ENCODE measurements at places on chromosomes 4 and X.
A peak's percentile ranks its signal among the peaks of the same experiment; 100 is the strongest.

DNA sequence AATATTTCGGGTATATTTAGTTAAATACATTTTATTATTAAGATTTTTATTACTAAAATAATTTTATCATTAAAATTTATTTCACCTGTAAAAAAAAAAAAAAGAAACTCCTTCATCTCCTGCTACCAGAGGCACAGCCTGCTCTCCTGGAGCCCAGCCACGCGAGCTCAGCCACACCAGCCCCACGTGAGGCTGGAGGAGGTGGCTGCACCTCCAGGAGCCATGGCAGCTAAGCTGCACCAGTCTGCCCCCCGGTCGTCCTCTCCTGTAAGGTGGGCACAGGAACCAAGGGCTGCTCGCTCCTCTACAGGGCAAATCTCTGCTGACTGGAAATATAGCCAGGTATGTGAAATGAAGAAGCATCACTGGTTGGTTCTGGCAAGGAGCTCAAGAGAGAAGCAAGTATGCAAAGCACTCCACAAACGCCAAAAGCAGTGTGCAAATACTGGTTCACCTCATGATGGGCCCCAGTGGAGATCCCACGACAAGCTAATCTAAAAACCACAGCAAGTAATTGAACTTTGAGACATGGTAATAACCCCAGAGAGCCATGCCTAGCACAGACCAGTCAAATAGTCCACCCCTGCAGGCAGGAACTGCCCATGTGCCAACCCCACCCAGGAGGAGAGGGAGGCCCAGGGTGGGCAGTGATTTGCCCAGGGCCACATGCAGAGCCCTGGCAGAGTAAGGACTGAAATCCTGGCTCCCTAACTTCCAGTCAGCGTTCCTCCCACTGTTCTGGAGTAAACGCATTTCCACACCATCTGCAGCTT is 90.1 kb downstream of the WFS1 start:
- DNase-seq: no peak

GRCh38 chr4:1038948-1039492 is 27.6 kb downstream of the FGFRL1 start:
- DNase-seq: no peak

- no peak for DNase-seq
Measured at GRCh38 chr4:145045180-145045579, 52.8 kb downstream of the ANAPC10 start.

- DNase-seq: no peak
Measured at GRCh38 chr4:102868153-102868780, 525 bp upstream of the CISD2 start.

GRCh38 chrX:133922390-133922771 is 63.0 kb downstream of the GPC3 start:
- no peak for DNase-seq

GRCh38 chrX:12711435-12712040 is 79.7 kb upstream of the PRPS2 start:
- DNase-seq: no peak

- DNase-seq: no peak
Measured at GRCh38 chr4:35925806-35926205, 318.5 kb downstream of the ARAP2 start.

DNA sequence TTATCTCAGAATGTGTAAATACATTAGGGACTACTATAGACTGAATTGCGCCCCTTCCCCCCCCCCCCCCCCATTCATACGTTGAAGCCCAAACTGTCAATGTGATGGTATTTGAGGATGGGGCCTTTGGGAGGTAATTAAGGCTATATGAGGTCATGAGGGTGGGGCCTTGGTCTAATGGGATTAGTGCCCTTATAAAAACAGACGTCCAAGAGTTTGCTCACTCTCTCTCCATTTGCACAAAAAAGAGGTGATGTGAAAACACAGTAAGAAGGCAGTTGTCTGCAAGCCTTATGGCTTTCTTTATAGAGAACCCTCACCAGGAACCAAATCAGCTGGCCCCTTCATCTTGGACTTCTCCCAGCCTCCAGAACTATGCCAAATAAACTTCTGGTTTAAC is 15.3 kb downstream of the SPACA5 start:
- DNase-seq: no peak

- DNase-seq: no peak
Measured at GRCh38 chr4:142840516-142841123, 5.5 kb downstream of the INPP4B start.

- DNase-seq: no peak
Measured at GRCh38 chrX:2889045-2889605, 40.0 kb downstream of the ARSD start.

DNA sequence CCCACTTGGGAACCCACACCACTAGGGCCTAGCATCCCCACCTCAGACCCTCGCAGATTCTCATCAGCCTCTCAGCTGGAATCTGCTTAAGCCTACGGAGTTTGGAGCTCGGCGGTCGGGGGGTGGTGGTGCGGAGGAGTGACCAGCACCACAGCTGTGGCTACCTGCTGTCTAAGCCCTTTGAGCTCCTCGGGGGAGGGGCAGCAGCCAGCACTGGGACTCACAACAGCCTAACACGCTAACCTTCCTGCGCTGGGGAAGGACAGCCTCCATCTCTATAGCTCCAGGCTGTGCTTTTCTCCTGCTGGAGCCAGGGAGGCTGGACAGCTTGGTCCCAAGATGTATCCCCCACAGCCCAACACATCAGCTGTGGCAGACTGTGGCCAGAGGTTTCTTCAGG is 281.5 kb downstream of the USP46 start:
- DNase-seq: no peak

DNA sequence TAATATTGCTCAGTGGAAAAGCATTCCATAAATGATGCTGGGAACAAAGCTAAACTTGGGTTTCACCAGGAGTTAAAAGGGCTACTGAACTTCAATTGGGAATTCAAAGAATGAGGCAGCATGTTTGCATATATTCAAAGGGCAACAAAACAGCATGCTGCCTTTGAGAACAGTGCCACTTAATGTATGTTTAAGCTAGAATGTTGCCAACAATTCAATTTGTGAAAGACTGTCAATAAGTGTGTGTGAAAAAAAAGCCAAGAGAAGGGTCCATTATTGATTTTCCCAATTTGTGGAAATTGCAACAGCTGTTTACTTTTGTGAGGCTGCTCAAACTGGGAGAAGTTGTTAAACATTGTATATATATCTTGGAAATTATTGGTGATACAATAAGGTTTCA is 701.9 kb upstream of the ACTRT1 start:
- peak; percentile 82 for DNase-seq

DNA sequence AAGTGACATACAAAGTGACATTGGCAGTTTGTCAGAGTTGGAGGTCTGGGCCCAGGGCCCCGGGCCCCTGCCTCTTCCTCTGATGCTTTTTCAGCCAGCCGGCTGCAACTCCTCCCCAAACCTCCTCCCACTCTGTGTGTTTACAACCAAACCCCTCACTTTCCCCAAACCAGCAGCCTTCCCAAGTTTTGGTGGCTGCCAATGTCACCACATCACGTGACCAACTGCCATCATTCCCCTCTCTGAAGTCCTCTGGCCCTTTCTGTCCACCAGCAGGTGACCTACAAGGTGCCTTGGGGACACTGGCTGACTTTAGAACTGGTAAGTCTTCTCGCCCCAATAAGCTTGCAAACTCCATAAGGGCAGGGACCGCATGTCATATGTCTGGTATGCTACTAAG is 357.7 kb downstream of the BCOR start:
- DNase-seq: no peak

DNA sequence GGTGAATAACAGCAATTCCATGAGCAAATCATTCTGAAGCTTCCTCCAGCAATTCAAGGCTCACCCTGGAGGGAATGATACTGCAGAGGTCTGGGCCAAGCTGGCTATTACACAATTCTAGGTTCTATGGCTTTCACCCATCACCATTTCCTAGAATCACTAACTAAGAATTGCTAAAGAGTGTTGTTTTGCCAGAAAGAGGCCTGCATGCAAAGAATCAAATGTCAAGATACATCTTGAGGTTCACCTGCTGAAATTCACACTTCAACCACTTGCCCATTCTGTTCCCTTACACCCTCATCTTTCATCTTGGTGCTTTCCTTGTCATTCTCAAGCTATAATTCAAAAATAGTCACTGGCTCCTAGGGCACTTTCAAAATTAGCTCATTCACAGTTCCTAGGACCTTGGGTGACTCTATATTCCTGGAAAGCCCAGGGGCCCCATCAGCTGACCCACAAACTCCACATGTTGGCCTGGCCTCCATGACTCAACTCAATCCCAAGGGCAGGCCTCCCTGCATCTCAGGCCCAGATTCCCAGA is 7.0 kb downstream of the APBB2 start:
- DNase-seq: no peak
